ENCODE measurements at places on chromosomes 11 and 22. TPM values are rescaled to one million over a fixed set of nuclear protein-coding genes. Genes with fewer than 3 reads are reported as not detected.
A peak's percentile ranks its signal among the peaks of the same experiment; 100 is the strongest.

The CCND1 gene
- 149 TPM for total RNA-seq

The CADM1 gene
- total RNA-seq = 25.4 TPM

The AGBL2 gene
- total RNA-seq = 0.47 TPM

The C22orf23 gene
- 0.19 TPM for total RNA-seq

The KDM4D gene
- 1.1 TPM for total RNA-seq

The UBQLNL gene
- total RNA-seq = not detected

The SAMM50 gene
- total RNA-seq = 53.3 TPM

The ACAD8 gene
- total RNA-seq = 34.6 TPM

The FAM180B gene
- not detected for total RNA-seq

The GGTLC2 gene
- total RNA-seq = not detected

The TSKU gene
- total RNA-seq = 18.1 TPM

DNA sequence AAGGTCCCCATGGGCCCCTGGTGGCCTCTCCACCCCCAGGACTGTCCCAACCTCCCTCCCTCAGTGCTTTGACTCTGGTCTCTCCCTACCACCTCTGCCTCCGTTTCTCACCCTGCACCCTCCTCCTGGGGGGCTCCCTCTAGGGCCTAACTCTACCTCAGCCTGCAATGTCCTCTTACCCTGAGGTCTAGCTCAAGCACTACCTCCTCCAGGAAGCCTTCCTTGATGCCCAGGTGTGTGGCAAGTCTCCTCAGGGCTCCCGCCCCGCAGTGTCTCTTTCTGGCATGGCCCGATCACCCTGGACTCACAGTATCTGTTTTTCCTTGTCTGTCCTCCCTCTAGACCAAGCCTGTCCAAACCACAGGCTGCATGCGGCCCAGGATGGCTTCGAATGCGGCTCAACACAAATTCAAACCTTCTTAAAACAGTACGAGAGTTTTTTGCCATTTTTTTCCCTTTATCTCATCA, 90.8 kb downstream of the PHF21B start:
- DNase-seq = no peak

DNA sequence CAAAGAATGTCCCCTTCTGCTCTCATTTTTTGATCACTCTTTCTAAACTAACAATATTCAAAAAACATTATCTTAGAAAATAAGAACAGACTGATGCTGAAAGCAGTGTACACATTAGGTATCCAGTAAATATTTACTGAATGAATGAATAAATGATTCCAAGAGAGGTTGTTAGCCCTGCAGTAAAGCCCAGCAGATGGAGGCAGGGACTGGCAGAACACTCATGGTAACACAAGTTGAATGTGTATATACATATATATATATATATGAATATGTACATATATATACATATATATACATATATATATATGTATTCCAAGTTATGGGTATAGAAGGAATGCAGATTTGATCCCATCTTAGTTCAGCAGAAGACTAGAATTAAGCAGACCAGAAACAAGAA, 546.3 kb downstream of the RAB38 start:
- no peak for DNase-seq

DNA sequence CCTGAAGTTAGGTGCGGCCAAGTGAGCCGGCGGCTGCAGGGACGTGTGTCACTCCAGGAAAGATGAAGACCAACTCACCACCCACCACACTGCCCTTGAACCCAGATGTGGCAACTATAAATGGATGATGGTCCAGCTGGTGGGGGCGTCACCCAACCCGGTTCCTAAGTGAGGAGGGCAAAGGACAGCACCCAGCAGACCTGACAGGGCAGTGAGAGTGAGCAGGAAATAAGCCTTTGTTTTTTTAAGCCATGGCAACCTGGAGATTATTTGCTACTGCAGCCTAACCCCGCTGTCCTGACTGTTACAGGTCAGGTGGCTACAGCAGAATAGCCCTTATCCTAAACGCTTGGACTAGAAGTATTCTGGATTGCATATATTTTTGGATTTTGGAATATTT, 228.9 kb downstream of the CTTN start:
- DNase-seq = no peak

DNA sequence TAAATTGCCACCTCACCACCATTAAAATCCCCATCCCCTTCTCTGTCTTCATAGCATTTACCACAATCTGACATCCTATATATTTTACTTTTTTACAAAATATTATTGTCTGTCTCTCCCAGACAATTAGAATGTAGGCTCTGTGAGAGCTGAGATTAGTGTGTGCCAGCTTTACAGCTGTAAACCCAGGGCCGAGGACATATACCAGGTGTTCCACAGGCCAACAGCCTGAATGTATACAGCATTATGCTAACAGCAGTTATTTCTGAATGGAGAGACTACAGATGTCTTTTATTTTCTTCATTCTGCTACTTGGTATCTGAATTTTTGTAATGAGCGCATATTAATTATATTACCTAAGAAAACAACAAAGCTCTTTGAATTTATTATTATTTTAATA, 36.7 kb downstream of the FZD4 start:
- DNase-seq = no peak

GRCh38 chr11:2812371-2812991, 73.1 kb downstream of the CDKN1C start:
- peak; percentile 90 for DNase-seq

DNA sequence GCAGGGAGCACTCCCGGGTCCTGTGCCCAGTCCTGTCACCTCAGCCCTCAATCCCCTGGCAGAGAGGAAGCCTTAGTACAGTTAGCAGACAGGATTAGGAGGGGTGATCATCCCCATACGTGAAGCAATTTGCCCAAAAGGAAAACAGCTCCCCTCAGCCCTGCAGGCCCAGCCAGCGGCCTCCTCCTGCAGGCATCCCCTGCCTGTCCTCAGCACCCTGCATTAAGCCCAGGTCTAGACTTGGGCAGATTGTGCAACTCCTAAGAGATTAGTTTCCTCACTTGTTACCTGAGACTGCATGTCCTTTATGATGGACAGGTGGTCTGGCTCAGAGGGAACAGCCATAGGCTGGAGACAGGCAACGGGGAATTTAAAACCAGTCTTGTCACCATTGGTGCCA, 95.5 kb upstream of the TMEM45B start:
- DNase-seq = no peak

- DNase-seq = no peak
These were observed 20.2 kb downstream of the MS4A6E start for GRCh38 chr11:60347084-60347797.

DNA sequence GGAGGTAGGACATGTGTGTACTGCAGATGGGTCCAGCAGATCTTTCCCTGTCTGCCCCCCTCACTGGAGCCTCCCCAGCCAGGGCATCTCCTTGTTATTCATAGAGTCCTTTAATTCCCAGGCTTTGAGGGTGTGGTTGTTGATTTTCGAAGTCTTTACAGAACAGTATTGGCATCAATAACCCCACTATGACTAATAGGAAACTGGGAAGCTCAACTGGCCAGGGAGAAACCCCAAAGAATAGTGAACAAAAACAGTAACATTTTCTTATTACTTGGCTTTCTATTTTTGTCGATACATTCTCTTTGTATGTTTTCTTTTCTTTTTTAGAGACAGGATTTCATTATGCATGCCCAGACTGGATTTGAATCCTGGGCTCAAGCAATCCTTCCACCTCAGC, 57.9 kb downstream of the NF2 start:
- no peak for DNase-seq

- no peak for DNase-seq
These were observed 68.3 kb upstream of the LINC01488 start for GRCh38 chr11:69413015-69413801.

DNA sequence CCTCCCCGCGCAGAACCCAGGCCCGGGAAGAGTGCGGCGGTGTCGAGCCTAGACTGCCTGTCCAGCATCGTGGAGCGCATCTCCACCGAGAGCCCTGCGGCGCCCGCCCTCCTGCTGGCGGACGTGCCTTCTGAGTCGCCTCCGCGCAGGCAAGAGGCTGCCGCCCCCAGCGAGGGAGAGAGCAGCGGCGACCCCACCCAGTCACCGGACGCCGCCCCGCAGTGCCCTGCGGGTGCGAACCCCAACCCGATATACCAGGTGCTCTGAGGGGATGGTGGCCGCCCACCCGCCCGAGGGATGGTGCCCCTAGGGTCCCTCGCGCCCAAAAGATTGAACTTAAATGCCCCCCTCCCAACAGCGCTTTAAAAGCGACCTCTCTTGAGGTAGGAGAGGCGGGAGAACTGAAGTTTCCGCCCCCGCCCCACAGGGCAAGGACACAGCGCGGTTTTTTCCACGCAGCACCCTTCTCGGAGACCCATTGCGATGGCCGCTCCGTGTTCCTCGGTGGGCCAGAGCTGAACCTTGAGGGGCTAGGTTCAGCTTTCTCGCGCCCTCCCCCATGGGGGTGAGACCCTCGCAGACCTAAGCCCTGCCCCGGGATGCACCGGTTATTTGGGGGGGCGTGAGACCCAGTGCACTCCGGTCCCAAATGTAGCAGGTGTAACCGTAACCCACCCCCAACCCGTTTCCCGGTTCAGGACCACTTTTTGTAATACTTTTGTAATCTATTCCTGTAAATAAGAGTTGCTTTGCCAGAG, 2.0 kb downstream of the MYOD1 start:
- no peak for DNase-seq

- DNase-seq = peak; percentile 89
These were observed at the start of gene UFD1 for GRCh38 chr22:19478901-19479354. UFD1 (minus strand) TSS chr22:19479193; CDS start chr22:19479085, 108 bp downstream.

DNA sequence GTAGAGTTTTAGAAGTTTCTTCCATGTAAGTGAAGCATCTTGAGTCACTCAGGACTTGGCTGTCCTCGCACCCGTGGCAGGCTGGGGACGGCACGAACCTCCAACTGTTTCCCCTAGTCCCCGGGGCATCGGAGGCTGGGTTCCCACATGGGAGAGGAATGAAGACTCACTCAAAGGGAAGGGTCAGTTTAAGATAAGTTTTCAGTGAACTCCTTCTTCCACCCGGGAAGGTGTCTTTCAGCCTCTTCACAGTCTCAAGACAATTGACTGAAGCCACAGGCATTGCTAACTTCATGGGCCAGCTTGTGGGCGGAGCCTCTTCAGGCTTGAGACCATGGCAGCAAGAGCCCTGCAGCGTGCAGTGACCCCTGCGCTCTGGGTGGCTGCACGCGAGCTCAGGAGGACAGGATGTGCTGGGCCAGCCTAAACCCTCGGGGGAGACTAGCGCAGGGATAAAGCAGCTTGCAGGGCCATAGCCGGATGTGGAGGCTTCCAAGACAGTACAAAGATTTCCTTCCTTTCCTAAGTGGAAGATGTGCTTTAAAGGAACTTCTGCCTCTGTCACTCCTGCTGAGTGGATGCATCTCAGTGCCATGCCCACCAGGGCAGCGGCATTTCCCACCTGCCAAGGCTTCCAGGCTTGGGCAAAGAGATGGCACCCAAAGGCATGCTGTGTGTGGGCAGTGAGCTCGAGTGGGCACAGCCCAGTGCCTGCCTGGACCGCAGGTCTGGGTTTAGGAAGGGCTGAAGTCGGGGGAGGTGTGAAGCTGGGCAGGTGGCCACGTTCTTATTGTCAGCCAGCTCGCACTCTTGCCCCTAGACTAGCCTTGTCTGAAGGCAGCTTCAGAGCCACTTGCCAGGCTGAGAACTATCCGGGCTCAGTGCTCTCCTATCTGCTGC, 32.9 kb downstream of the PPIL2 start:
- DNase-seq = peak; percentile 83

GRCh38 chr11:61887839-61888494, 3.4 kb downstream of the FADS3 start:
- peak; percentile 94 for DNase-seq

DNA sequence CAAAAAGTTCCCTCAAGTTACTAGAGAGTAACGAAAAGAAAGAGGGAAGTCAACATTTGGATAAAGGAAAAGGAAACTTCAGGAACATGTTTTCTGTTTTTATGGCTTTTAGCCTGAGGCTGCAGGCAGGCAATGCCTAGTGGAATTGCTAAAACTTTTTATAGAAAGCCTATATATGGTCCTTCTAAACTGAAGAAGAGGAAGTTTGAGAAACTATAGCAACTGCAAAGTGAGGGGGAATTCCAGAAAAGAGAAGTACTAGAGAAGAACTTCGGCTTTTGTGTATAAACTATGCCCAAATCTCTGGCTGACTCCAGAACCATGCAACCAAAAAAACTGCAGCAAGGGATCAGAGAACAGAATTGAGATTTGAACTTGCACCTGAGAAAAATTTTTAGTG, 74.3 kb upstream of the ARHGAP42 start:
- DNase-seq = no peak

- no peak for DNase-seq
These were observed 1508.3 kb downstream of the TBC1D22A start for GRCh38 chr22:48270731-48271130.

DNA sequence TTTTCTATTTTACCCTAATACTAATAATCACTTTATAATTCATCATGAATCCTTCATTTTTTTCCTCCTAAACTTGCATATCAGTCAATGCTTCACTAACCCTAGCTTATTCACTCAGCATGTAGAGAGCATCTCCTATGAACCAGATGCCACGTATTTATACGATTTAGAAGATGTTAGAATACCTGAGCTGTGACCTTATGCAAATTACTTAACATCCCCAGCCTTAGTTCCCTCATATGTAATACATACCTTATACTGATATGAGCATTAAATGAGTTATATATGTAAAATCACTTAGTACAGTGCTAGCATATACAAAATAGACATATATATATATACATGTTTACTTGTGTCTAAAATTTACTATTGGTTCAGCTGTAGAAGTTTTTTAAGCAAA, 9.0 kb downstream of the FAM76B start:
- no peak for DNase-seq

- DNase-seq = no peak
These were observed 133.9 kb downstream of the SLC1A2 start for GRCh38 chr11:35285471-35285870.

DNA sequence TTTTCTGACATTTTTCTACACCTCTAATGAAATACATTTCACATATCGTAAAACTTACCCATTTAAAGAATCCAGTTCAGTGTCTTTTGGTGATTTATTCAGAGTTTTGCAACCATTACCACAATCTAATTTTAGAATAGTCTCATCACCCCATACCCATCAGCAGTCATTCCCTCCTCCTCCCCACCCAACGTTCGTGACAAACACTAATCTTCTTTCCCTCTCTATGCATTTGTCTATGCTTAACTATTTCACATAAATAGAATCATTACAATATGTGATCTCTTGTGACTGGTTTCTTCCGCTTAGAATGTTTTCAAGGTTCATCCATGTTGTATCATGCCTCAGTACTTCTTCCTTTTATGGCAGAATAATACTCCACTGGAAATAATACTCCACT, 9.5 kb downstream of the TTC28 start:
- no peak for DNase-seq

DNA sequence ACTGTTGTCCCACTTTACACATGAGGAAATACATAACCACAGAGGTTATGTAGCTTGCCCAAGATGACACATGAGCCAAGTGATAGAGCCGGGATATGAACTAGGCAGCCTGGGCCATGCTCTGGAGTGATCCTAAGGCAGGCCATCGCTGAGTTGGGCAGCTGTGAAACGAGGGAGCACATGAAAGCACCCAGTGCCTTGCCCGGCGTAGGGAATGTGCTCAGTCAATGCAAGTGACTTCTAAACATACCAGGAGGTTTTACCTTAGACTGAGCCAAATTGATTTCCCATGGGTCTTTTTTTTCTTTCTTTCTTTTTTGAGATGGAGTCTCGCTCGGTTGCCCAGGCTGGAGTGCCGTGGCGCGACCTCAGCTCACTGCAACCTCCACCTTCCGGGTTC, 10.5 kb downstream of the GRIK4 start:
- DNase-seq = no peak

Measured in right cardiac atrium (tissue), 5 donors.